ENCODE measurements at places on chromosomes 1 and 21. TPM values are rescaled to one million over a fixed set of nuclear protein-coding genes. Genes with fewer than 3 reads are reported as not detected.

MAP1LC3C gene
- not detected for total RNA-seq

DNA sequence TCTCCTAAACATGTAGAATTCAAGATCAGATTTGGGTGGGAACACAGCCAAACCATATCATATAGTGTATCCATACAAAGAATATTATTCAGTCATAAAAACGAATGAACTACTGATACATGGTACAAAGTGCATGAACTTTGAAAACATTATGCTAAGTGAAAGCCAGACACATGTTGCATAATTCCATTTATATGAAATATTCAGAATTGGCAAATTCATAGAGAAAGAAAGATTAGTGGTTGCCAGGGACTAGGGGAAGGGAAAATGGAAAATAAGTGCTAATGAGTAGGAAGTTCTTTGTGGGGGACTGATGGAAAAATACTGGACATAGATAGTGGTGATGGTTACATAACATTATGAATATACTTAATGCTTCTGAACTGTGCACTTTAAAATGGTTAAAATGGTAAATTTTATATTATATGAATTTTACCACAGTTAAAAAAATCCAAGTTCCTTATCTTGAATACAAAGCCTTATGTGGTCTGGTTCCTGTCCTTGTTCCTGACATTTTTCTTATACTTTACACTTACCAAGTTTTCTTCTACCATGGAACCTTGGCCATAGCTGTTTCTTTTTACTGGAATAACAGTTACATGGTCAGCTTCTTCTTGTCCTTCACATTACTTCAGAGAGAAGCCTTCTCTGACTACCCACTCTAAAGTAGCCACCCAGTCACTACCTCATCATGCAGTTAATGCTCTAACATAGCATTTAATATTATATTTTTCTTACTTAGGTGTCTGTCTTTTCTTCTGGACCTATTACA lies 64.0 kb downstream of the CCDC18 start:
- no peak overlapping the region for H3K4me3 ChIP-seq
- H3K27me3 ChIP-seq: no peaks in the 10 kb centered on the region
- no peak for DNase-seq
- H3K27ac ChIP-seq: no peak overlapping the region
- H3K36me3 ChIP-seq: peaks cover 51% of the 10 kb centered on the region

DNA sequence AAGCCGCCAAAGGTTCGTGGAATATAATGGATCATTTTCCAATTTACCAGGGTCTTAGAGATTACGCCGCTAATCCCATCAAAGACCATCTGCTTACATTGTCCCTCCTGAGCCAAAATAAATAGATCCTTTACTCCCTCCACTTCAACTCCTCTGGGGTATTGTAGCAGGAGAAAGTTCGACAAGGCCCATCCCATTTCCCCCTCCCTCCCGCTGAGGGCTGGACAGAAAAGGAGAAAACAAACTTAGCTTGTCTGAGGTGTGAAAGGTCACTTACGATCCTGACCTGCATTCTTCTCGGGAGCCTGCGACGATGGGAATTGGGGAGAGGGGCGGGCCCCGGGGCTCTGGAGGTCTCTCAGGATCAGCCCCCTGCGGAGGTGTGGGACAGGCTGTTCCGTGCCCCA lies 60.8 kb downstream of the MEF2D start:
- H3K27me3 ChIP-seq: peaks cover 74% of the 10 kb centered on the region
- H3K4me3 ChIP-seq: no peak overlapping the region
- DNase-seq: no peak

DNA sequence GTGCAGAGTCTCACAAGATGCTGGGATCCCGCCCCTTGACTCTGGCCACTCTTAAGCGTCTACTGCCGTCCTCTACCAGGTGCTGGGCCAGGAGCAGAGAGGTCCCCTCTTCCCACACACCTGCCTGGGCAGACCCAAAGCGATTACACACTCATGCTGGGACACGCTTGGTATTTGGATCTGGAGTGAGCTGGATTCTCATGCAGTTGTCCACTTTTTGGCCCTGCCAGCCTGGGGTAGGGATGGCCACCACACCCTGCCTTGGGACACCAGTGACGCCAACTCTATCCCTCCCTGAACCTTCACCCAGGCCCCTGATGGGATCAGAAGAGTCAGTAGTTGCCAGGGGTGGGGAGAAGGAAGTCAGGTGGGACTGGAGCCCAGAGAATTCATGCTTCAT lies 28.6 kb downstream of the ITPKB start:
- H3K4me1 ChIP-seq: peaks cover 79% of the 10 kb centered on the region
- H3K27ac ChIP-seq: peak overlapping the region; percentile 41
- no peak overlapping the region for H3K4me3 ChIP-seq
- H3K36me3 ChIP-seq: peaks cover 52% of the 10 kb centered on the region
- no peak for DNase-seq
